Smooth muscle cell of the umbilical artery (primary cell): ENCODE measurements at places on chromosomes 12 and 14. TPM values are rescaled to one million over a fixed set of nuclear protein-coding genes. Genes with fewer than 3 reads are reported as not detected.

GDF3 gene
- not detected in 2 replicates for total RNA-seq

TPPP2 gene
- total RNA-seq = not detected in 2 replicates

FOXN4 gene
- not detected in 2 replicates for total RNA-seq

ABCD2 gene
- 0.05 and 0.30 TPM in 2 replicates for total RNA-seq

KRT85 gene
- not detected in 2 replicates for total RNA-seq

RPS6KL1 gene
- total RNA-seq = 0.59 and 1.3 TPM in 2 replicates

LTB4R2 gene
- total RNA-seq = 2.1 and 3.5 TPM in 2 replicates

TAS2R50 gene
- 3.9 and 8.6 TPM in 2 replicates for total RNA-seq

HOXC6 gene
- 4.2 and 4.7 TPM in 2 replicates for total RNA-seq

OSBPL8 gene
- total RNA-seq = 97.7 and 111 TPM in 2 replicates
